ENCODE measurements at places on chromosomes 6 and 20. TPM values are rescaled to one million over a fixed set of nuclear protein-coding genes. Genes with fewer than 3 reads are reported as not detected.

DNA sequence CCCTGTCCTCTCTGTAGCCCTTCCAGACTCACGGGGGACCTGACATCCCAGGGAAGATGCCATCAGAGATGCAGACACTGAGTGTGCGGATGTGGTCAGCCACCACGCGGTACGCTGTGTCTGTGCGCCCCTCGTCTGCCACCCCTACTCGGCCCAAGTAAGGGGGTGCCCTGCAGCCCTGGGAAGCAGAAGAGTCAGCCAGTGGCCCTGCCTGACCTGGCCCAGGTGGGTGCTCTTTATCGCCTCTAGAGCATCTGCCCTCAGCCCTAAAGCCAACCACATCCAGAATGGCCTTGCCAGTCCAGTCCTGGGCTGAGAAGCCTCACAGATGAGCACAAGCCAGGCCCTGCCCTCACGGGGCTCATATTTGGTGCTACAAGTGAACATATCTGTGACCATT is 5.9 kb downstream of the AARS2 start:
- no peak for DNase-seq

DNA sequence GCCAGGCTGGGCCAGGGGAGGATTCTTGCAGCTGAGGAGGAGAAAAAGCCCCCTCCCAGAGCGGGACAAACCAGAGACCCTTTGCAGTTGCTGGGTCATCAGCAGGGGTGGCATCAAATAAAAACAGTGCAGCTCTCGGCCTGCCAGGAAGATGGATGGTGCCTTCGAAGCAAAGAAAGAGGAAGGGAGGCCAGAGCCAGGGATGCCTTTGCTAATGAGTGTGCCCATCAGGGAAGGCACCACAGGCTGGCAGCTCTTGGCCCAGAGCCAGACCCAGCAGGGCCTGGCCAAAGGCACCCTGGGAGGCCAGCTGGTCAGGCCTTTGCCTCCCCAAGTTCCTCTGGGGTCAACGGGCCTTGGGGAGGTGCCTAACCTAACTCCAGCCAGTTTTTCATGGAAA is 26.3 kb upstream of the ZNF318 start:
- peak; percentile 24 for DNase-seq

GRCh38 chr20:47358672-47359529 is 2.4 kb upstream of the ZMYND8 start:
- peak; percentile 84 for DNase-seq

- no peak for DNase-seq
Observed at GRCh38 chr6:148682990-148683389, 63.8 kb upstream of the UST start.

- DNase-seq, result no peak
Observed at GRCh38 chr6:3081960-3082359, 13.7 kb downstream of the RIPK1 start.

DNA sequence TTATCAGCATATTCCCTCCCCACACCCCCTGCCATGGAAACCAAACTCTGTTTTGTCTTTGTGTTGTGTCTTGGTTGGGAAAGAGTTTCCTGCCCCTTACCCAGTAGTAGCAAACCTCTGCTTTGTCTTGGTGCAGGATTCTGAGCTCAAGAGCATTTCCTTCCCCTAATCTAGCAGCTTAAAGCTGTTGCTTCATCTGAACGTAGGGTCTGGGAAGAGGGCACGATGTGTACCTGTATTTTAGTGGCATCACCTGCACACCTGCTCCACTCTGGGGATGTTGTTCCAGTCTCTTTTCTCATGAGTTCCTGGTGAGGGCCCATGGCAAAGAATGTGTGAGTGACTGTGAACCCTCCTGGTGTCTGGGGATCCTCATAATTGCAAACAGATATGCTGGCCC is 164.7 kb downstream of the SCP2D1 start:
- no peak for DNase-seq

GSS gene
- total RNA-seq, result 26.4 TPM

- DNase-seq, result no peak
Observed at GRCh38 chr6:55777469-55777868, 97.9 kb downstream of the BMP5 start.

GRCh38 chr6:149223904-149224351 is 93.6 kb upstream of the TAB2 start:
- DNase-seq, result no peak

CTCFL gene
- total RNA-seq, result not detected

AHI1 gene
- 13.7 TPM for total RNA-seq

GRCh38 chr6:1412901-1413300 is 23.5 kb downstream of the FOXF2 start:
- no peak for DNase-seq

DNA sequence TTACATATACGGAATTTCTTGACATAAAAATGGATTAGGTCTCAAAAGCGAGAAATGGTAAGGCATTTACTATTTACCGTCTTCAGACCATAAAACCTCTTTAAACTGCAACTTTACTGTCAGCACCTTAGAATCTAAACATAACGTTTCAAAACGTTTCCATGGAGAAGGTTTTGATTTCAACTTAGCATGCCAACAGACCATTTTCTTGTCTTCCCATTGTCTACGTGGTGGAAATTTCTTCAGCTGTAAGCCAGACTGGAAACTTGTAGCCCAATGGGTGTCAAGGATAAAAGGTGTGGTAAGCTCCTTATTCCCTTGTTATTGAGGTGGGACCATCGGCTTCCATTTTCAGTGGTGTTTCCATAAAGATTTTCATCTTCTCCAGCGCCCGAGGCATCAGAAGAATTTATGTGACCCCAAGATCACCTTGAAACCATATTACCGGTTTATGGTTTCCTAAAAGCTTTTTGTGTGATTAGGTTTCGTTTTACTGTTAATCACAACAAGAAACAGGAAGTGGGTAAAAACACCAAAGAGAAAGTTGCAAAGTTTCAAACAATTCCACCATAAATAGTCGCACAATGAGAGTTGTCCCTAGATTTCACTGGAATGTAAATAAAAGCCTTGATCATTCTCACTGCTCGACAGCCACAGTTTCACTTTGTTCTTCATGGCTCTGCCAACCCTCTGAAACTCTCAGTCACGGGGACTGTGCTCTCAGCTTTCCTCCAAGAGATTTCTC is 63.0 kb upstream of the CD2AP start:
- peak; percentile 15 for DNase-seq

- no peak for DNase-seq
Observed at GRCh38 chr20:3077618-3078134, 6.3 kb downstream of the OXT start.

TNNC2 gene
- not detected for total RNA-seq

DNA sequence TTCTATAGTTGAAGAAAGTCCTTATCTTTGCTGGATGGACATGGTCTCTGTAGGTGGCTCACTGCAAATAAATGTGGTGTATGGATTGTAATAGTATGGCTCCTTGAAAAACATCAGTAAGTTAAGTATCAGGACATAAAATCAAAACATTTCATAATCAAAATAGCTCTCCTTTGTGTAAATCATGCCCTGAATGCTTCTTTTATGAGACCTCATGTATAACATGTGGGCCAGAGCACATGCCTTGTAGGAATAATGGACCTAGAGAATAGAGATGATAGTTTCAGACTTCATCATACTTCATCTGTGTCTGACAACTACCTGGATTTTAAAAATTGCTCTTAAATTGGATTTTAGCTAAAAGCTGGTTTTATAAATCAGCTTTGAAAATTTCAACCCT is 159.9 kb downstream of the ASCC3 start:
- no peak for DNase-seq

DNA sequence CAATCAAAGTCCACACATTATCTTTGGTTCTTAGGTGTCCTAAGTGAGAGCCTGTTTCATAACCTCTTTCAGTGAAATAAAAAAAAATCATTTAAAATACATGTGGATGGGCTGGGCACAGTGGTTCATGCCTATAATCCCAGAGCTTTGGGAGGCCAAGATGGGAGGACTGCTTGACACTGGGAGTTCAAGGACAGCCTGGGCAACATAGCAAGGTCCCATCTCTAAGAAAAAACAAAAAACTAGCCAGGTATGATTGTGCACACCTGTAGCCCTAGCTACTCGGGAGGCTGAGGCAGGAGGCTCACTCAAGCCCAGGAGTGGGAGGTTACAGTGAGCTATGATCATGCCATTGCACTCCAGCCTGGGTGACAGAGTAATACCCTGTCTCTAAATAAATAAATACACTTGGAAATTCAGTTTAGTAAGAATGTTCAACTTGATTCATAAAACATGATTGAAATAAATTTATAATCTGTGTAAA is 3.6 kb downstream of the MPC1 start:
- DNase-seq, result no peak

SIGLEC1 gene
- 3.1 TPM for total RNA-seq

TMEM151B gene
- total RNA-seq, result 0.20 TPM
